ENCODE measurements at places on chromosomes 5 and 9.

GRCh38 chr5:168227973-168228615, 63.4 kb upstream of the WWC1 start:
- no peak for DNase-seq

DNA sequence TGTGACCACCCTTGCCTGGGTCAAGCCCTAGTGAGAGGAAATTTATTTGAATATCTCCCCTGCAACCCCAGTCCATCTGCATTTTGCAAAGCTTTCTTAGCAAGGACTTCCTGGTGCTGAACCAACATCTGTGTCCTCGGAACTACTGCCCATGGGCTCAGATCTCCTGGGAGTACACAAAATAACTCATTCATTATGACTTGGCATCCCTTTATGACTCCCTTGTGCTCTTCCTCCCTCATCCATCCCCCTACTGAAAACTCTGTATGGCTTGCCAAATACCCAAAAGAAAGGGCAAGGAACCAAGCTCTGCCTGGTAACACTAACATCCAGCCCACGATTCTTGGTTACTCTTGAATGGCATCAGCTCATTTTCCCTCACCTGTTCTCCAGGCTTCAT, 368.5 kb downstream of the NTRK2 start:
- DNase-seq = no peak

GRCh38 chr5:32990593-32991420, 279.7 kb downstream of the NPR3 start:
- no peak for DNase-seq

- DNase-seq = no peak
Observed at GRCh38 chr9:107530679-107531078, 41.1 kb upstream of the KLF4 start.

- no peak for DNase-seq
Observed at GRCh38 chr9:136614967-136615623, 47.6 kb upstream of the EGFL7 start.

GRCh38 chr5:100841358-100842076, 61.6 kb downstream of the ST8SIA4 start:
- DNase-seq = no peak

GRCh38 chr9:116905171-116905588, 218.1 kb downstream of the TRIM32 start:
- no peak for DNase-seq

DNA sequence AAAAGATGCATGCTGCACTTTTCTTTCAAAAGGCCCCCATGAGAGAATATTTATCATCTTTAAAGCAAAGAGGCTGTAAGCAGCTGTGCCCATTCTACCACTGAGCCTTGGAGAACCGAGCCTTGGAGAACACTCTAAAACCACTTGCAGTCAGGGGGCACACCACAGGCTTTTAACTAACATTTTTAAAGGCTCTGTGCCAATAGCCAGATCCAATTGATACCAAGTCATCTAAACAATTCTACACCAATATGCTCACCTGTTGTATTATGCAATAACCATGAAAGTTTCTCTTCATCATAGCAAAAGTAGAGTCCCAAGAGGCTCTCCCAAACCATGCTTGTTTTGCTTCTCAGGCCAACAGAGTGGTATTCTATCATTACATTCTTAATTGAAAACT, 1090.5 kb upstream of the SEMA6A start:
- DNase-seq = no peak

GRCh38 chr9:75149841-75150241, 61.5 kb downstream of the OSTF1 start:
- no peak for DNase-seq

DNA sequence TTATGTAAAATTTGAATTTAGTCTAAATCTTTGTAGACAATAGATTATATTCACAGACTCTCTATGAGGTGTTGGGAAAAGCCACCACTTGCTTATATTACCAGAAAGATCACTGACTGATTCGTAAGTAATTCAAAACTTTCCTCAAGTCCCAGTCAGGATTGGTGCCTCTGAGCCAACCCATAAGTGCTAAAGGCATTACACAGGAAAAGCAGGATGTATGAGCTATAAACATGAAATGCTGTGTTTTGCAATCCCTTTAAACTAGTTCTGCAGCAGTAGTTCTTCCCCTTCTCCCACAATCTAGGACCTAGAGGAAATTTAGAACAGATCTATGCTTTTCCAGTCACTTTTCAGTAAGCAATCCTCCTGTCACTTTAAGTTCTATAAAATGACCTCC, 48.0 kb downstream of the SHLD3 start:
- no peak for DNase-seq

- DNase-seq = no peak
Observed at GRCh38 chr5:137492331-137492730, 6.8 kb downstream of the SPOCK1 start.

- DNase-seq = peak; percentile 24
Observed at GRCh38 chr9:137969685-137970084, 92.1 kb downstream of the CACNA1B start.

GRCh38 chr5:83714810-83715209, 5.8 kb downstream of the HAPLN1 start:
- no peak for DNase-seq

All from activated effector memory CD4-positive, alpha-beta T cell treated with anti-CD3 and anti-CD28 coated beads, Interleukin-2, amount 50 U/mL, for 16 hours (primary cell).